Dermis lymphatic vessel endothelial cell (primary cell): ENCODE measurements at places on chromosomes 3 and 15. TPM values are rescaled to one million over a fixed set of nuclear protein-coding genes. Genes with fewer than 3 reads are reported as not detected.

WDR72 gene
- total RNA-seq = not detected in 2 replicates

DUOX1 gene
- total RNA-seq = not detected in 2 replicates

ZNF106 gene
- total RNA-seq = 30.0 and 37.9 TPM in 2 replicates

SLC22A14 gene
- under 0.01 TPM in 2 replicates for total RNA-seq

TRH gene
- not detected in 2 replicates for total RNA-seq

PRSS50 gene
- total RNA-seq = not detected in 2 replicates

OR5K2 gene
- not detected in 2 replicates for total RNA-seq

VGLL4 gene
- total RNA-seq = 64.7 and 120 TPM in 2 replicates

KCNH8 gene
- under 0.01 TPM in 1 of 2 replicates, not detected in the other for total RNA-seq

CDCP1 gene
- total RNA-seq = 0.11 TPM in 1 of 2 replicates, not detected in the other

AADAC gene
- total RNA-seq = not detected in 2 replicates

PLA2G4F gene
- not detected in 2 replicates for total RNA-seq

ROPN1 gene
- total RNA-seq = not detected in 2 replicates

BRK1 gene
- 150 and 172 TPM in 2 replicates for total RNA-seq

ALDH1L1 gene
- total RNA-seq = 0.09 TPM in 1 of 2 replicates, not detected in the other

FBXO40 gene
- not detected in 2 replicates for total RNA-seq

NISCH gene
- total RNA-seq = 31.1 and 44.2 TPM in 2 replicates

TCTA gene
- total RNA-seq = 13.1 and 25.5 TPM in 2 replicates

GNAI2 gene
- 332 and 397 TPM in 2 replicates for total RNA-seq

CCDC54 gene
- total RNA-seq = not detected in 2 replicates

KLF13 gene
- total RNA-seq = 32.0 and 34.8 TPM in 2 replicates

ATP13A5 gene
- total RNA-seq = not detected in 2 replicates

ACKR2 gene
- 5.4 and 12.5 TPM in 2 replicates for total RNA-seq

EIF1B gene
- total RNA-seq = 13.8 and 19.4 TPM in 2 replicates

NRG4 gene
- not detected in 2 replicates for total RNA-seq

OIP5 gene
- 1.4 TPM in 2 replicates for total RNA-seq

ZPLD1 gene
- under 0.01 TPM in 1 of 2 replicates, not detected in the other for total RNA-seq

CYP1A1 gene
- total RNA-seq = 47.1 and 65.0 TPM in 2 replicates

CFAP92 gene
- total RNA-seq = 1.0 and 1.3 TPM in 2 replicates

FBXW12 gene
- not detected in 2 replicates for total RNA-seq

SEC11A gene
- 325 and 365 TPM in 2 replicates for total RNA-seq

ECT2 gene
- total RNA-seq = 15.3 and 22.8 TPM in 2 replicates
